ENCODE measurements at places on chromosomes 7 and 10.

DNA sequence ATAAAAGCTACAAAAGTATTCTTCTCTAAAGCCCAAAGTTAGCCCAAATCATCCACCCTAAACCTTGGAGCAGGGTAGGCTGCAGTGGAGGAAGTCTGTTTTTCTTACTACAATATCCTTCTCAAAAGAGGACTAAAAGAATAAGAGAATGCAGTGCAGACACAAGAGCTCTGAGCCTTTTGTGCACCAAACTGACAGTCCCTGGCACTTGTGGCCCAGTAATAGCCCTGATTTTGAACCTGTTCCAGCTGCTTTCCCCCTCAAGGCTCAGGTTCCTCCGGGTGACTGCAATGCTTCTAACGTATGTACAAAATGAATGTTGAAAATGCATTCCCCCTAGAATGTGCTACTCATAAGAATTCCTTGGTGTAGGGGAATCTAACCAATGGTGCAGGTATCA, 154.4 kb downstream of the JAZF1 start:
- no peak for DNase-seq

GRCh38 chr10:113457408-113457807, 95.4 kb upstream of the HABP2 start:
- DNase-seq = no peak

GRCh38 chr10:88127766-88128165, 264.3 kb downstream of the PTEN start:
- no peak for DNase-seq

GRCh38 chr7:87739306-87739705, 111.1 kb downstream of the RUNDC3B start:
- DNase-seq = no peak

DNA sequence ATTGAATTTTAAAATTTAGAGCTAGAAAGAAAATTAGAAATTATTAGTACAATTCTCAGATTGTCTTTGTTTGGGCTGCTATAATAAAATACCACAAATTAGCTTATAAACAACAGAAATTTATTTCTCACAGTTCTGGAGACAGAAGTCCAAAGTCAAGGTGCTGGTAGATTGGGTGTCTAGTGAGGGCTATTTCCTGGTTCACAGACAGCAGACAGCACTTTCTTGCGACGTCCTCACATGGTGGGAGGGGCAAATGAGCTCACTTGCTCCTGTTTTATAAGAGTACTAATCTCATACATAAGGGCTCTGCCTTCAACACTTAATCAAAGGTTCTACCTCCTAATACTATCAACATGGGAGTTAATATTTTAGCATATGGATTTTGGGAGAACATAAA, 134.1 kb downstream of the MDFIC start:
- DNase-seq = no peak

DNA sequence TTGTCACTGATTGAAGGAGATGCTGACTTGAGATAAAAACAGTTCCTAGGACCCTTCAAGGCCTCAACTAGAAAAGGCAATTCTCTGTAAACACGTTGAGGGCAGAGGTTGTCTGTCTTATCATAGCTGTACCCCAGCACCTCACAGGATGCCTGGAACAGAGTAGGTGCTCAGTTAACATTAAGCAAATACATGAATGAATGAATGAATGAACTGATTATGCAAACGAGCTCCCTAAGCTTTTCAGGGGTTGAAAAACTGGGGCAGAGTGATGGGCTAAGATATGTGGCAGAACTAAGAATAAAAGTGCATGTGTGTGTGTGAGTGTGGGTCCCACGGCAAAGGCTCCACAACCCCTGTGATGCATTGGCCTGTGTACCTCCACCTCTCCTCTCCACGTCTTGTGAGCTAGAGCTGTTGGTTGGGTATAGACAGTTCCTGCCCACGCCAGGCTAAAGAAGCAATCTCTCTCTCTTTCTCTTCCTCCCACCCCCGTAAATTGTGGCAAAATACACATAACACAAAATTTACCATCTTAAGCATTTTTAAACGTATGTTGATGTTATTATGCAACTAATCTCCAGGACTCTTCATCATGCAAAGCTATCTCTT, 20.9 kb upstream of the SMC3 start:
- no peak for DNase-seq

DNA sequence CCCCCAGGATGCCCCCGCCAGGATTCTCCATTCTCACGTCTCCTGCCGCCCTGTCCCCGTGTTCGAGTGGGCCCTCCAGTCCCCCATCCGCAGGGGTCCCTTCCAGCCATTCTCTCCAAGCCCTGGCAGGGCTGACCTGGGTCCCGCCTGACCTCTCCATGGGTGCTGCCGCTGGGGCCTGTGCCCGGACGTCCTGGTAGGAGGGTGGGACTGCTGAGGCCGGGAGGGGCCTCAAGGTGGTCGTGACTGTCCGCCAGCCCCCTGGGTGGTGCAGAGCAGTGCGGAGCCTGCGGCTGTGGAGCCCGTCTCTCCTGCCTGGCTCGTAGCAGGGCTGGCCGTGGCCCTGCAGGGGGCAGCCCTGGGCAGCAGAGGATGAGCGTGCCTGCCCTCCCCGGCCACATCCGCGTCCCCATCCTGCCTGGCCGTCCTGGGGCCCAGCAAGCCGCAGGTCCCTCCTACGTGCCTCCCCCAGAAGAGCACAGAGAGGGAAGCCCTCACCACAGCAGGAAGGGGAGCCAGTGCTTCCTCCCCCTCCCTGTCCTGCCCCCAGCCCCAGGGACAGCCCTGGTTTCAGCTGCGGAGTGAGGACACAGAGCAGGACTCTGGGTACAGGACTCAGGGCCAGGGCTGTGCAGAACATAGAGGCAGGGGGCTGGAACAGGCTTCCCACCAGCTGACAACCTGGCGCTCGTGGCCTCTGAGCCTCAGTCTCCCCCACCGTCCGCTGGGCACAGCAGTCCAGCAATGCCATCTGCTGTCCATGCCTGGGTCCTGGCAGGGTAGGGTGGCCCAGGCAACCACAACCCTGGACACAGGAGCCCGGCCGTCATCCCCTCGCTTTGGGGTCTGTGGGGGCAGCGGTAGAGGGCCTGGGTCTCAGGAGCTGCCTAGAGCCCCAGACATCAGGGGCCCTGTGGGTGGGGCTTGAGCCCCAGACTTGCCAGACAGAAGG, 1.5 kb upstream of the GRIFIN start:
- no peak for DNase-seq

DNA sequence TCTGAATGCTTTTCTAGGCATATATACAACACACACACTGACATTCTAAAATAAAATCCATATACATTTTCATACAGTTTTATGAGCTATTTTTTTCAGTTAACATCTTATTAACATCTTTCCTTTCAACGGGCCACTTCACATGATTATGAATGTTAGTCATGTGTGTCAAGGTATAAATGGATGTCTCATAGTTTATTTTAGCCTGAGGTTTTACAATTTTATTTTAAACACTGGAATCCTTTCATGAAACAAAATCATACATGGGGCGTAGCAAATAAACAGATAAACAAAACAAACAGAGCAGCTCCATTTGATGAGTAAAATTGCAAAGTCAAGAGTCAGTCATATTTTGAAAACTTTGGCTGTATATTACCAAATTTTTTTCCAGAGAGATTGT, 120.1 kb upstream of the AOAH start:
- no peak for DNase-seq

GRCh38 chr7:1742555-1743303, 72.7 kb downstream of the ELFN1 start:
- peak; percentile 79 for DNase-seq

GRCh38 chr10:59585046-59585700, 124.5 kb downstream of the SLC16A9 start:
- DNase-seq = no peak

DNA sequence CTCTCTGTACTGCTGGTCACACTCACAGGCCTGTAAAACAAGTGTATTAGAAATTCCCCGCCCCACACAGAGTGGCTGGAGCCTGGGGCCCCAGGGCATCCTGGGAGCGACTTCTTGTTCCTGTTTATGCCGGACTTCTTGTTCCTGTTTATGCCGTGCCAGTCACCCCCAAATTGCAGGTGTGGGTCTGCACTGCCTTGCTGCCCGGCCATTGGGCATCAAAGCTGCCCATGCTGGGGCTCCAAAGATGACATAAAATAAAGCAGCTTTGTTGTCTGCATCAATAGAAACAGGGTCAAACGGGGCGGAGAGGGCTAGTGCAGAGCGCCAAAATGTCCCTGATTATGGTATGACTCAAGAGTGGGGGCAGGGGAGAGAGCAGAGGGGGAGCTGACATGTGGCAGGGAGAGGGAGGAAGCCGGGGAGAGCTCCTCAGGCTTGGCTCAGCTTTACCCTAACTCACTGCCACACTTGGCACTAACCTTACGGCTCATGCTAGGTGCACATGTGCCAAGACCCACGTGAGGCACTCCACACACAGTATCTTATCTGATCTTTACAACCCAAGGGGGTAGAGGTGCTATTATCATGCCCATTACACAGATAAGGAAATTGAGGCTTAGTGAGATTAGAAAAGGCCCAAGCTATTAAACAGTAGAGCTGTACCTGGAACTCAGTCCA, 98.4 kb downstream of the PIP4K2A start:
- DNase-seq = no peak

DNA sequence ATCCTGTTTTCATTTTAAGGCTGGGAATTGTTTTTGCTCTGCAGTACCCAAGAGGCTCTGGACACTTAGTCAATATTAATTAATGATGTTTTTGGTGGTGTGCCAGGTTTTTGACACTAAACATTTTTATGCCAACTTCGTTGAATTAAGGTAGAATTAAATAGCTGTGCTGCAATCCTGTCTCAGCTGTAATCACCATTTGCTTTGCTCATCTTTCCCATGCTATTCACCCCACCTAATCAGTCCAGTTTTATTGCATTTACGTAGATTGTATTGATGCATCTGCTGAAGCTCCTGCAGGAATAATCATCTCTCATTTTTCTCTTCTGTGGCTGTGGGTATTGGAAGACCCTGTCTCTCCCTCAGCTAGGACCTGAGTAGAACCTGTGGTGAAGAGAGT, 52.6 kb upstream of the TRUB1 start:
- no peak for DNase-seq

DNA sequence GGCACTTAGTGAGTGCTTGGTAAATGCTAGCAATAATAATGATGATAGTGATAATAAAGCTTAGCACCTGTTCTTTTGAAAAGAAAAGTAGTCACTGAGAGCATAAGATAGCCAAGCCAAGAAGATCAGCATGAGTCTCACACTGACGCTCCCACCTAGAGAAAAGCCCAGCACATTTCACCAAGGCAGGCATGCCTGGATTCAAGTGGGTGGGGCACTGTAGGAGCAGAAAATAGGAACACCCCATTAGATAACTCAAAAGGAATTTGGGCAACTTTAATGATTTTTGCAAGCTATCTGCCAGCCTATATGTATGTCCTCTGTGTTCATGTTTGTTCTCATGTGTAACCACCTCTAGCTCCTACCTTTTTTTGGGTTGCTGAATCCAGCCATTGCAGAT, 18.1 kb upstream of the SORBS1 start:
- DNase-seq = no peak

DNA sequence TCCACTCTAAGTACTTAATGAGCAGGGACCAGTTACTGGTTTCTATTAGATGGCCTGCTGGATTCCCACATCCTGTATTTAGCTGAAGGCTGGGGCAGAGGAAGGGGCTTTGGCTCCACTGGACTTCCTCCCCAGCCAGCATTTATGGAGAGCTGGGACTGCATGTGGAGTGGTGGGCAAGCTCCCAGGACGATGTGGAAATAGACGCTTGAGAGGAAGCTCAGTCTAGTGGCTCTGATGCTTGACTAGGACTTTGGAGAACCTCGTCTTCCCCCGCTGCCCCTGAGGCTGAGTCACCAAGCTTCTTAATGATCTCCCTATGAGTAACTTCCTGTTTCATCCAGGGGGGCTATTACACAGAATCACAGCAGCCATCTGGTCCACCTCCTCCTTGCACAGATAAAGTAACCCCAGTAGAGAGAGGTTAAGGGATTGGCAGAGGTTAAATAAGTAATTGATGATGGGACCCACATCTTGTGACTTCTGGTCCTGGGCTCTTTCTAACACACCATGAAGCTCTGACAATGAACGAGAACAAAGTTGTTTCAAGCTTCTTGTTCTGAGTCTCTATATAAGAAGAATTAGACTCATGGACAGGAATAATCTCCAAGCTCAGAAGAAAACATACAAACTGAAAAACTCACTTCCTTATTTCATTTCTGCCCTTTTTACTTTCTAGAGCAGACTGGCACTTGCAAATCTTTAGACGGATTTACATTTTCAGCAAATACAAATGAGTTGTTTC, 126.2 kb downstream of the PRPF18 start:
- DNase-seq = no peak

DNA sequence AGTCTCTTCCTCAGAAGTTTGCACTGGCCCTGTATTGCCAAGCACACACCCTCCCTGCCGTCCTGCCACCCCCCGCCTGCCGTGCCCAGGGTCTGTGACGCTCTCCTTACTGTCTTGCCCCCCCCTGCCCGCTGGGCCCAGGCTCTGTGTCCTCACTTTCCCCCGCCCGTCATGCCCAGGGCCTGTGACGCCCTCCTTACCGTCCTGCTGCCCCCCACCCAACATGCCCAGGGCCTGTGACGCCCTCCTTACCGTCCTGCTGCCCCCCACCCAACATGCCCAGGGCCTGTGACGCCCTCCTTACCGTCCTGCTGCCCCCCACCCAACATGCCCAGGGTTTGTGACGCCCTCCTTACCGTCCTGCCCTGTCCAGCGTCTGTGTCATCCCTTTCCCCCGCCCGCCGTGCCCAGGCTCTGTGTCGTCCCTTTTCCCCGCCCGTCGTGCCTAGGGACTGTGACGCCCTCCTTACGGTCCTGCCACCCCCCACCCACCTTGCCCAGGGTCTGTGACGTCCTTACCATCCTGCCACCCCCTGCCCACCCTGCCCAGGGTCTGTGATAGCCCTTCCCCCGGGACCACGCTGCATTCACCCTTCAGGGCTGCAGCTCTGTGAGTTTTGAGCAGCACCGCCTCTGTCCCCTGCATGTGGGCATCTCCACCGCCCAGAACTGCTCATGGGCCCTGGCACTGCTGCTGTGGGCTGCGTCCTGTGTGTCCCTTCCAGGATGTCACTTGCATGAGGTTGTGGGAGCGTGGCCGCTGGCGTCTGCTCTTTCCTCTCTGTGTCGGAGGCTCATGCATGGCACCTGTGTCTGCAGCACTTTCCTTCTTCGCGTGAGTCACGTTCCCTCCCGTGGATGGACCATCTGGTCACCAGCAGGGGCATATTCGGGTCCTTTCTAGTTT, 19.3 kb upstream of the PRKAR1B start:
- DNase-seq = no peak

GRCh38 chr10:51297438-51297837, 223.2 kb downstream of the PRKG1 start:
- DNase-seq = no peak

GRCh38 chr7:100130608-100131453, 4.1 kb downstream of the MBLAC1 start:
- peak; percentile 76 for DNase-seq

DNA sequence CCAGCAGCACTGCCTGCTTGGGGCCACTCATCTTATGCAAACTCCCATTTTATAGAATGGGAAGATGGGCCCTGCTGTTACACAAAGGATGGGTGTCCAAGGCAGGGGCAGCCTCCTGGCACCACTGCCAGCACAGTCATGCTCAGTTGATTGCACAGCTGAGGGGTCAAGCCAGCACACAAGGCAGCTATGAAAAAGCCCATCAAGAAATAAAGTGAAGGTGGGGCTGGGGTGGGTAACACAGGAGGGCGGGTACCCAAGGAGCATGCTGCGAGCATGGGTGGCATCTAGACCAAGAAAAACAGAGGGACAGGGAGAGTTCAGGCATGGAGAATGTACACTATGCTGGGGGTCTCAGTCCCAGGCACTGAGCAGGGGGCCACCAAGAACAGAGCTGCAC, 74.7 kb upstream of the UNC5B start:
- DNase-seq = no peak

- DNase-seq = no peak
These were observed 40.5 kb downstream of the GOT1 start for GRCh38 chr10:99389729-99390480.
